ENCODE measurements at places on chromosomes 5 and 9. TPM values are rescaled to one million over a fixed set of nuclear protein-coding genes. Genes with fewer than 3 reads are reported as not detected.
A peak's percentile ranks its signal among the peaks of the same experiment; 100 is the strongest.

The TRAF2 gene
- total RNA-seq: 28.4 TPM

The BTNL8 gene
- not detected for total RNA-seq

The SPINK1 gene
- 4.5 TPM for total RNA-seq

The ARSI gene
- total RNA-seq: 0.07 TPM

GRCh38 chr9:128946571-128947276, 679 bp downstream of the DOLK start:
- no peaks in the 10 kb centered on the region for H3K27me3 ChIP-seq
- H3K4me1 ChIP-seq: peaks cover 18% of the 10 kb centered on the region
- H3K27ac ChIP-seq: peak overlapping the region; percentile 94
- 0 out of 2 replicates have a peak, but pooled peaks cover 2% of the 10 kb centered on the region for H3K36me3 ChIP-seq

The IL13 gene
- total RNA-seq: not detected

DNA sequence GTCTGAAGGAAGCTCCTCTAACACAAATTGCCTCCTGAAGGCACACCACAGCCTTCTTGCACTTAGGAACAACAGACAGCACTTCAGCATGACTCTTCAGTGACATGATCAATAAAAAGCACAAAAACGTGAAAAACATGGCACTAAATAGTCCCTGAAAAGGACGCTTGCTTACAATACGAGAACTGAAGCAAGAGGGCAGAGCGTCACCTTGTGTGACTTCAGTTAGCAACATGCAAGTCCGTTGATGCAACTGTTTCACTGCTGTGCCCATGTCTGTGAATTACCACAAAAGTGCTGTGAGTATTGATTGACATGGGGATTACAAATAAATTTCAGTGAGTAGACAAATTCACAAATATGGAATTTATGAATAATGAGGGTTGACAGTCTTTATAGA, 219.9 kb upstream of the GAS1 start:
- H3K4me3 ChIP-seq: no peak overlapping the region
- no peaks in the 10 kb centered on the region for H3K4me1 ChIP-seq
- peaks cover 18% of the 10 kb centered on the region for H3K27me3 ChIP-seq
- H3K36me3 ChIP-seq: no peaks in the 10 kb centered on the region
- no peak for DNase-seq
- H3K27ac ChIP-seq: no peak overlapping the region

The PCDHB2 gene
- not detected for total RNA-seq

GRCh38 chr5:144469106-144469505, 298.4 kb downstream of the KCTD16 start:
- H3K36me3 ChIP-seq: no peaks in the 10 kb centered on the region
- no peak overlapping the region for H3K4me3 ChIP-seq
- H3K4me1 ChIP-seq: no peaks in the 10 kb centered on the region
- peaks cover 23% of the 10 kb centered on the region for H3K27me3 ChIP-seq
- DNase-seq: no peak
- H3K27ac ChIP-seq: no peak overlapping the region

The CYLC2 gene
- total RNA-seq: not detected

DNA sequence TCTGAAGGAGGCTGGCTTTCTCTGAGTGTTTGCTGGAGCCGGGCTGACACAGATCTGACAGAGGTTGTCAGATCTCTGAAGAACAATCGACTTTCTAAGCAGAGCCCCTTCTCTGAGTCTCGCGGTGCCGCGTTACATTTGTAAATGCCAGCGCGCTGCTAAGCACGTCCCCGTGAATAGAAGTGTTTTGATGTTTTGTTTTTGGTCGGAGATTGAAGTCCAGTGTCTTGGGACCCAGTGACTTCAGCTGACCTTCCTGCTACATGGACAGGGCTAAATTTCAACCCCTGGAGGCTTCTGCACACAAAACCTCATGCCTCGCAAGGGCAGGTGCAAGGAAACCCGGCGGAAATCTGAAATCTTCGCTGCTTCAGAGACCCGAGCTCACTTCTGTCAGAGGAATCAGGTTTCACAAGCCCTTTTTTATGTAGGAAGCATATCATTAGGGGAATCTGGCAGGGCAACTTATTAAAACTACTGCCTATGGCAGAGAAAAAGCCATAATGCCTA, 27.2 kb downstream of the NEUROG1 start:
- no peak overlapping the region for H3K27ac ChIP-seq
- peaks cover 24% of the 10 kb centered on the region for H3K27me3 ChIP-seq
- H3K36me3 ChIP-seq: no peaks in the 10 kb centered on the region

DNA sequence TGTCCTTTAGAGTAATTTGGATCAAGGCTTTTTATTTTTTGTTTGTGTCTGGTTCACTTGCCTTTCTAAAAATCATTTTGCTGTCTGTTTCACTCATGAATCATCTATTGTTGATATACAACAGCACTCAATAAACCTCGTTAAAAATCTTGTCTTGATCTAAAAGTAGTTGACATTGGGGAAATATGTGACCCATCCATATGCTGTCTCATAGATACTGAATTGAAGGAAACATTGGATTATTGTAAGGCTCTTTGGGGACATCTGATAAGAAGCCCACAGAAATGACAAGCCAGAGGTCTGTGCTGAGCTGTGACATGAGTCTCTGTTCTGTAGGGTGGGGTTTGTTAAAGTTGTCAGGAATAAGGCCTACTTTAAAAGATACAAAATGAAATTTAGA, 208.0 kb downstream of the PDZD2 start:
- no peak for DNase-seq
- no peaks in the 10 kb centered on the region for H3K27me3 ChIP-seq
- H3K4me3 ChIP-seq: no peak overlapping the region

GRCh38 chr9:114504341-114505186, 709 bp downstream of the WHRN start:
- peak overlapping the region; percentile 34 for H3K27ac ChIP-seq
- H3K36me3 ChIP-seq: no peaks in the 10 kb centered on the region
- peak overlapping the region; percentile 63 for H3K4me3 ChIP-seq
- H3K27me3 ChIP-seq: peaks cover 19% of the 10 kb centered on the region
- H3K4me1 ChIP-seq: peaks cover 4% of the 10 kb centered on the region

GRCh38 chr9:76916231-76916630, 10.3 kb upstream of the PRUNE2 start:
- H3K4me1 ChIP-seq: peaks cover 18% of the 10 kb centered on the region
- H3K27ac ChIP-seq: no peak overlapping the region
- no peaks in the 10 kb centered on the region for H3K36me3 ChIP-seq
- H3K27me3 ChIP-seq: no peaks in the 10 kb centered on the region
- no peak overlapping the region for H3K4me3 ChIP-seq

- no peak for DNase-seq
- H3K27me3 ChIP-seq: no peaks in the 10 kb centered on the region
- H3K4me3 ChIP-seq: no peak overlapping the region
- no peaks in the 10 kb centered on the region for H3K36me3 ChIP-seq
Observed at GRCh38 chr9:134393582-134394280, 67.5 kb downstream of the RXRA start.

DNA sequence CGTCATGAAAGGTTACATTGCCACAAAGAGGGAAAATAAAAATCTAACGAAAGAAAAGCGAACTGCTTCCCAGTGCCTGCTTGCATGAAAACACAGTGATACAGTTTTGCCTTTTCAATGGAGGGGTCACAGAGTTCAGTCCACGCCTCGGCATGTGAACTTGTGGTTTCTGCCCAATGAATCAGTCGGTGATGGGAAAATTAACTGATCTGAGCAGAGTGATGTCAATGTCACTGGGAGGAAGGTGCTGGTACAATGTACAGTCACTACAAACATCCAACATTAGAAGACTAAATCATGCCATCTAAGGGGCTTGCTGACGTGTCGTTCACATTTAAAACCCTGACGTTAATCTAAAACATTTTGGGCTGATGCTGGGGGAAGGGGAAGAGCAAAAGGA, 151.8 kb upstream of the MSX2 start:
- H3K36me3 ChIP-seq: no peaks in the 10 kb centered on the region
- H3K27ac ChIP-seq: no peak overlapping the region
- no peak for DNase-seq
- peaks cover 29% of the 10 kb centered on the region for H3K4me1 ChIP-seq
- peaks cover 5% of the 10 kb centered on the region for H3K27me3 ChIP-seq

DNA sequence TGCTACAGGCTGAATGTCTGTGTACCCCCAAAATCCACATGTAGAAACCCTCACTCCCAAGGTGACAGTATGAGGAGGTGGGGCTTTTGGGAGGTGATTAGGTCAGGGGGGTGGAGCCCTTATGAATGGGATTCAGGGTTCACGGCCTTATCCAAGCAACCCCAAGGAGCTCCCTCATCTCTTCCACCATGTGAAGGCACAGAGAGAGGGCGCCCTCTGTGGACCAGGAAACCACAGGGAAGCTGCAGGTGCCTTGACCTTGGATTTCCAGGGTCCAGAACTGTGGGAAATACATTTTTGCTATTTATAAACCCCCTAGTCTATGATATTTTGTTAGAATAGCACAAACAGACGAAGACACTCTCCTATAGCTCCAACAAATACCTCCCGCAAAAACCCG, 53.6 kb upstream of the IRX2 start:
- H3K36me3 ChIP-seq: no peaks in the 10 kb centered on the region
- H3K4me3 ChIP-seq: no peak overlapping the region
- no peaks in the 10 kb centered on the region for H3K27me3 ChIP-seq
- no peaks in the 10 kb centered on the region for H3K4me1 ChIP-seq

The TMC1 gene
- 0.57 TPM for total RNA-seq

The CD274 gene
- 2.5 TPM for total RNA-seq

The HDAC3 gene
- total RNA-seq: 91.9 TPM

The TSSK1B gene
- not detected for total RNA-seq

DNA sequence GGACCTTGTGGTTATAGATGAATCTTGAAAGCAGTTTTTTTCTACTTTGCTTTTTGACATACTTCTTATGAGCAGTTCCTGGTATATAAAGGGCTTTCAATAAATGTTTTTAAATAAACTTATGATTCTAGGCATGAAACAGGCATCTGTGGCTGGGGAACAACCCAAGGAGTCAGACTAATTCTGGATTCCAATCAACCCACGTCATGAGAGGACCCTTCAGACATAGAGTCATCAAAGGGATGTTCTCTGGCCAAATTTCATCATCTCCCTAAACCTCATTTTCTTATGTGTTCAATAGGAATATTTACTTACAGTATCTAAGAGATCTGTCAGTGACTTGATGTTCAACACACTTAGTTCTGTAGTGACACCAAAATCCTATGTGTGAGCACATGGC, 243.8 kb upstream of the ZNF462 start:
- no peak for DNase-seq
- peaks cover 28% of the 10 kb centered on the region for H3K27me3 ChIP-seq
- H3K36me3 ChIP-seq: no peaks in the 10 kb centered on the region
- no peak overlapping the region for H3K27ac ChIP-seq

The SPINK4 gene
- total RNA-seq: not detected

The ARHGEF37 gene
- total RNA-seq: 7.0 TPM

- peaks cover 4% of the 10 kb centered on the region for H3K36me3 ChIP-seq
- no peak overlapping the region for H3K4me3 ChIP-seq
- DNase-seq: no peak
- H3K4me1 ChIP-seq: peaks cover 17% of the 10 kb centered on the region
- H3K27ac ChIP-seq: no peak overlapping the region
- H3K27me3 ChIP-seq: no peaks in the 10 kb centered on the region
Observed at GRCh38 chr5:134129411-134130238, 15.1 kb downstream of the TCF7 start.

The WNT8A gene
- total RNA-seq: not detected

GRCh38 chr9:114035221-114035844, 42.8 kb downstream of the AMBP start:
- H3K36me3 ChIP-seq: no peaks in the 10 kb centered on the region
- H3K4me1 ChIP-seq: no peaks in the 10 kb centered on the region
- no peak overlapping the region for H3K27ac ChIP-seq
- DNase-seq: no peak
- no peaks in the 10 kb centered on the region for H3K27me3 ChIP-seq

DNA sequence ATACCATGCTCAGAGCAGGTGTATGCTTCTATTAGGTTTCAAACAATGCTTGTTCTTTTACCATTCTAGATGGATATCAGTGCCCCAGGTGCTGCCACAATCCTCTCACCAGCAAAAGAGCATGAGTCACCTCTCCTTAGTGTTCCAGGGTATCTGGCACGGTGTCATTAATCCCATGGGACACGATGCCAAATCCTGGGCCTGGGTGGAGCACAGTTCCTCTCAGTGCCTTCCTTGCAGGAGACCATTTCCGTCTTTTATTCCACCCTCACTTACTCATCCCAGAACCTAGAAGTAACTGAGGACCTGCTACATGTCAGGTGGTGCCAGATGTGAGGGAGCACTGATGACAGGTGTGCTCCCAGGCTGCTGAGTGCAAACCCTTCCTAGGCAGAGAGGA, 1.3 kb upstream of the OR13J1 start:
- no peak overlapping the region for H3K4me3 ChIP-seq
- no peak for DNase-seq
- 0 out of 2 replicates have a peak, but pooled peaks cover 3% of the 10 kb centered on the region for H3K4me1 ChIP-seq
- H3K36me3 ChIP-seq: no peaks in the 10 kb centered on the region

- DNase-seq: no peak
- H3K4me1 ChIP-seq: peaks cover 5% of the 10 kb centered on the region
- no peak overlapping the region for H3K4me3 ChIP-seq
Observed at GRCh38 chr9:131333771-131334628, 44.5 kb downstream of the PLPP7 start.

- H3K4me1 ChIP-seq: no peaks in the 10 kb centered on the region
- DNase-seq: no peak
Observed at GRCh38 chr5:127055880-127056653, 17.2 kb downstream of the C5orf63 start.

The TNC gene
- total RNA-seq: 0.49 TPM

The C5orf58 gene
- not detected for total RNA-seq

DNA sequence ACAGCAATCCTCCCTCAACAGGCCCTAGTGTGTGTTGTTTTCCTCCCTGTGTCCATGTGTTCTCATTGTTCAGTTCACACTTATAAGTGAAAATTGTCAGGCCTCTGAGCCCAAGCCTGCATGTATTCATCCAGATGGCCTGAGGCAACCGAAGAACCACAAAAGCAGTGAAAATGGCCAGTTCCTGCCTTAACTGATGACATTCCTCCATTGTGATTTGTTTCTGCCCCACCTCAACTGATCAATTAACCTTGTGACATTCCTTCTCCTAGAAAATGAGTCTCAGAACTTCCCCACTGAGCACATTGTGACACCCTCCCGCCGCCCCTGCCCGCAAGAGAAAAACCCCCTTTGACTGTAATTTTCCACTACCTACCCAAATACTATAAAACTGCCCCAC, 17.4 kb upstream of the TRPC7 start:
- no peak overlapping the region for H3K4me3 ChIP-seq
- H3K4me1 ChIP-seq: no peaks in the 10 kb centered on the region
- no peak for DNase-seq
